ENCODE measurements at places on chromosomes 7 and 10.

DNA sequence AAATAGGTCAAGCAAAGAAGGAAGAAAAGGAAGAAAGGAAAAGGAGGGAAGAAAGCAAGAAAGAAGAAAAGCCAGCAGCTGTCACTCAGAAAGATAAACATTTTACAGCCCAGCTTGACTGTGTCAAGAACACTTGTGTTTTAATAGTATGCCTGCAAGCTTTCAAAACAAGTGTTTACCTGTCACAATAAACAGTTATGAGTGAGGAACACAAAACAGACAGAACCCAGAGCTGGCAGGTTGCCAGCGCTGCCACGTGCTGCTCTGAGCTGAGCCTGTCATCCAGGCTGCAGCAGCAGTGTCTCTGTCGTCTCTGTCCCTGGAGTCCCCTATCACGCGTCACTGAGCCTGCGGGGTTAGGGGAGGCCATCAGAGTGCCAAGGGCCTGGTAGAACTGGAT is 827.6 kb upstream of the AUTS2 start:
- DNase-seq: no peak
- no peaks in the 10 kb centered on the region for H3K36me3 ChIP-seq
- no peak overlapping the region for H3K4me3 ChIP-seq
- no peaks in the 10 kb centered on the region for H3K4me1 ChIP-seq

DNA sequence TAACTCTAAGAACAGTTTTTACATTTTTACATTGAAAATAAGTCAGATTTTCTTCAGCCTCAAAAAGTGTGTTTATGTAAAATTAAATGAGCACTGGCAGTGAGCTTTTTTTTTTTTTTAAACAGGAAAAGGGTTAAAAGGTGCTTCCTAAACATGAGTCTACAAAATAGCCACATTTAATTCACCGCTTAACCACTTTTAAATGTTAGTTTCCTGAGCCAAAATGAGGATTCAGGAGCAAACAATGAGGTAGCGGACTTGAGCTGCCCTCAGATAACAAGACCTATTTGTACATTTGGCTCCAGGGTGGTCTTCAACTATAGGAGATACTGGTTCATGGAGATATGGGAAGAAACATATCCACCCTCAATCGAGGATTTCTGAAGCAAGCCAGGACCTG is 22.8 kb downstream of the AKR1C3 start:
- no peaks in the 10 kb centered on the region for H3K27me3 ChIP-seq
- H3K36me3 ChIP-seq: no peaks in the 10 kb centered on the region
- DNase-seq: no peak
- H3K4me3 ChIP-seq: no peak overlapping the region
- H3K27ac ChIP-seq: no peak overlapping the region

- no peak for DNase-seq
- peaks cover 5% of the 10 kb centered on the region for H3K27me3 ChIP-seq
- H3K4me3 ChIP-seq: no peak overlapping the region
- no peak overlapping the region for H3K27ac ChIP-seq
Measured at GRCh38 chr10:47378183-47378510, 5.9 kb downstream of the ZNF488 start.

DNA sequence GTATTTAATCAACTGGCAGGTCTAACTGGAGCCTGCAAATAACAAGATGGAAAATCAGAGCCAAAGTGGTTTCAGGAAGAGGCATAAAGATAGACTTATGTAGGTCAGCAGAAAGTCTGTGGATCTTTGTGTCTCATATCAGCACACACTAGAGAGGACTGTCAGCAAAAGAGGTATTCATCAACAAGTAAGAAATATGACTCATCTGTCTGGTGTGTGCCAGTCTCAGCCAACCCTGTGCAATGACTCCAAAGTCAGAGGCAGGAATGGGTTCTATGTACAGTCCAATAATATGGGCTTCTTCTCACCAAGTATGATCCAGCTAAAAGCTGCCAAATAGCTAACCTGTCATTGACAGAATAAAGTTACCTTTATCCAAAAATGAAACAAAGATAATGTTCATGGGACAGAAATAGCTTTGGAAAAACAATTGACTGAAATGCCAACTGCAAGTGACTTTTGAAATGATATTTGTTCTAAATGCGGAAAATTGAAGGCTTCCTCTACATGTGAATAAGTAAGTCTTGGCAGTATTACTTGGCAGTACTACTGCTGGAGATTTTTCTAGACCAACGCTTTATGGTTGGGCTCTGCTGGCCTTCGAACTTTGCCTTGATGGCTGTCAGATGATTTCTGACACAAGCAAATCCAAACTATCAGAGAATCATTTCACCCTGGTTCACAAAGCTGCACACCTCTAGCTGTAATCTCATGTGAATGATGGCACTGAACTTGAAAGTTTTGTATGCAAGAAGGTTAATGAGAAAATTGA is 272.3 kb upstream of the SEMA3C start:
- no peaks in the 10 kb centered on the region for H3K4me1 ChIP-seq
- no peaks in the 10 kb centered on the region for H3K36me3 ChIP-seq
- H3K4me3 ChIP-seq: no peak overlapping the region
- no peak for DNase-seq
- no peak overlapping the region for H3K27ac ChIP-seq

GRCh38 chr7:33248671-33249070 is 119.3 kb downstream of the BBS9 start:
- H3K27me3 ChIP-seq: no peaks in the 10 kb centered on the region
- no peak overlapping the region for H3K4me3 ChIP-seq
- no peaks in the 10 kb centered on the region for H3K36me3 ChIP-seq
- DNase-seq: no peak
